ENCODE measurements at places on chromosomes 3 and 15.

- no peak for DNase-seq
Observed at GRCh38 chr3:32249184-32249782, 10.8 kb downstream of the CMTM8 start.

DNA sequence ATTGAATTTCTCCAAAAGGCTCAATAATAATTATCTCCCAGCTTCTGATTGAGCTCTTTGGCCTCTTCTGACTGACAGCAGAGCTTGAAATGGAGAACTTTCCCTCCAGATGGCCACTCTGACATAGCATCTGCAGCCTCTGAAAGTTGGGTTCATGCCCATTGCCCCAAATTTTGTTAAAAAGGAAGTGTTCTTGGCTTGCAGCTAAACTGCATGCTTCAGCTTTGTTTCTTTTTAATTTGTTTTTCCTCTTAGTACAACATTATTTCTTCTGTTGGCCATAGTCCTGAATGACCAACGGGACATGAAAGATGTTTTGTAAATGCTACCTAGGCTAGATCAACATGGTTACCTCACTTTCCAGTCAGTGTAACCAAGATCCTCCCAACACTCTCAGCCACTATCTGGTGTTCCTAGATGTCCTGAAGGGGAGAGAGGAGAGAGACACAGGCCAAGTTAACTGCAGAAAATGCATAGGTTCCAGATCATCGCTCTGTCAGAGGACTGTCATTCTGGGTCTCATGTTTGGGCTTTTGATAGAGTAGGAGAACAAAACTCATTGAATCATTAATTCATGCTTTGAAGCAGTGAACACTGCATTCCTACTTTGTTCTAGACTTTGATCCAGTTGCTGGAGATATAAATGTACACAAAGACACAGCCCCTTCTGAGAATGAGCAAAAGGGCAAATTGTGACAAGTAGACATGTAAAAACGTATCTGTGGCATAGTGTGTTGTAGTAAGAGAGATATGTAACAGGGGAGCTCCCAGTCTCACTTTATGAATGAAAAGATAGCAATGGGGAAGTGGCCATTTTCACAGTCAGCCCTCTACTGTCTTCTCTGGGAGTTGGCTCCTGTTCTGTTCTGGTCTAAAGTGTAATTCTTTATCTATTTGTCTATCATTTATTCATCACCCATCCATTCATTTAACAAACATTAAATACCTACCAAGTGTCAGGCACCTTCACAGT, 156.2 kb downstream of the ZNF621 start:
- DNase-seq, result no peak

DNA sequence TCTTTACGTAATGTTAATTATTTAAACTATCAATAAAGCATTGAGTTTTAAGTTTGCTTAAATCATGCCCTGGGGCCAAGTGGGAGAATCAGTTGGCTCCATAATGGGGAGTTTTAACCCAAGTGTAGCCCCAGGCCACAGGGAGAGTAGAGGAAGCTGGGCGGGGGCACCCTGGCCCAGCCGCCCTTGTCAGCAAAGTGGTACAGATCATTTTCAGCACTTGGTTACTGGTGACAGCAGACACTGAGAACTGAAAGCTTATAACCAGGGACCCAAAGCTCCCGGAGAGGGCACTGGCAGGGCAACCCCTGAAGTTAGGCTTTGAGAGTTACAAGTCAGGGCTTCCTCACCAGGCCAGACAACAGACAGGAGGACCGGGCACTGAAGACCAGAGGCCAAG, 90.6 kb downstream of the SEMA5B start:
- no peak for DNase-seq

DNA sequence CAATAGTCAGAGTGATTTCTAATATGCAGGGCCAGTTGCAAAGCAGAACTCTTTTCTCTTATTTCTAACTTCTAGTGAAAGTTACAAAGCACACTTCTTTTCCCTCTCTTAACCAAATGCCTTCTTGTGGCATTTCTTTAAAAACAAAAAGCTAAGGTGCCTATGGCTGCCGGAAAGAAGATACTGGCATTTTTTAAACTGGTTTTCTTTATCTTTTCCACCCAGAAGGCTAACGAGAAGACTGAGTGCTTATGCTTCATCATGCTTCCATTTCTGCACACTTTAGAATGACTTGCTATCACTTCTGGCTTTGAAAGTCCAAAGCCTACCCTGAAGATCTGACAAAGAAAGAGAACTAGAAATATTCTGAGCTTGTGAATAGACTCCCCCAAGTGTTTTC, 141.3 kb downstream of the P2RY1 start:
- no peak for DNase-seq

DNA sequence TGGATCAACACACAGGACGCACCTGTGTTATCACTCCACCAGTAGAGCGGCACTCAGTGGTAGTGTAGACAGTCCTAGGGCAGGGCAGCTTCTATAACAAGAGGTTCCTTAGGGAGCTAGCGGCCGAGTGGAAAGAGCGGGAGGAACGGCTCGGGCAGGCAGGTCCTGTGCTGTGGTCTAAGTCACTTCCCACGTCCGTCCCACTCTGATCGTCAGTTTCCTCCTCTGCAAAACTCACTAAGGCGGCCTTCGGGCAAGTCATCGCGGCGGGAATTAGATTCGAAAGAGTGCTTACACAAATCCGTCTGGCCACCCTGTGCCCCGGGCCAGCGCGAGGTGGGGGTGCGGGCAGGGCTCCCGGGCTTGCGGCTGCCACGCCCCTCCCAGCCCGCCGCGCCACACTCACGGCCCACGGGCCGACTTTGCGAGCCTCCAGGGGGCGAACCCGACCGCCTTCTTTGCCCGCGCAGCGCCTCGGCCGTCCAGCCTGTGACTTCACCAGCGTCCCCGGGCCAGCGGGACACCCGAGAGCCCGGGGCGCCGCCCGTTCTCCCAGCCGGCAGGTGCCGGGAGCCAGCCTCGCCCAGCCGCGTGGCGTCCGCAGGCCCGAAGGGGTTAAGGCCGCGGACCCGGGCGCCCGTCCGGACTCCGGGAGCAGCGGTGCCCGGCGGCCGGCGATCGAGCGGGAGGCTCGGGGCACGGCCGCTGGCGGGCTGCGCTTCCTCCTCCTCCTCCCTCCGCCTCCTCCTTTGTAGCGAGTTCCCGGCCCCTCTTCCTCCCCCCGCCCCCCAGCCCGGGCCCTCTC, 416 bp upstream of the CORO2B start:
- peak; percentile 72 for DNase-seq

DNA sequence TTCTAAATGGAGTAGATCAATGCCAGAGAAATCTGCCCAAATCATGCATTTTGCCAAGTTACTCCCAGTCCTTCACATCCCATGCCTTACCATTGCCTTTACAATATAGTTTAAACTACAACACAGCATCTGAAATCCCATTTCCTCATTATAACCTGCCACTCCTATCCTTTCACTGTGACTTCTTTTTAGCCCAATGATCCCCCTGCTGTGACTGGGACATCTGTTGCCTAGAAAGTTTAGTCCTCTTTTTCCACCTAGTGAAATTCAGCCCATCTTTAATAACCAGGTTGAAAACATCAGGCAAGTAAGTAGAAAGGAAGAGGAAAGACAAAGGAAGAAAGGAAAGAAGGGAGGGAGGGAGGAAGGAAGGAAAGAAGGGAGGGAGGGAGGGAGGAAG, 627.9 kb upstream of the ZNF385D start:
- DNase-seq, result no peak

DNA sequence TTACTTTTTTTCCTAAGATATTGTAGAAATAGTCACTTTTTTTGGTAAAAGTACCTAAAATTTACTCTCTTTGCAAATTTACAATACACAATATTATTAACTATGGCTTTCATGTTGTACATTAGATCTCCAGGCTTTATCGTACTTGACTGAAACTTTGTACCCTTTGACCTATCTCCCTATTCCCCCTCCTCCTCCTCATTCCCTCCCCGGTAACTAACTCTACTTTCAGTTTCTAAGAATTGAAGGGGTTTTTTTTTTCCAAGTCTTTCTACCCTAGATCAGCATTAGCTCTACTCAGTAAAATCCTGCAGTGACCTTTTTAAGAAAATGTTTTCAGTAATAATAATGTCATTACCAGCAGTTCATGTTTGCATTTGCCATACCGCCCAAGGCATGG, 10.1 kb downstream of the HACL1 start:
- no peak for DNase-seq

- no peak for DNase-seq
Observed at GRCh38 chr3:132038198-132038825, 3.5 kb upstream of the CPNE4 start.

- DNase-seq, result no peak
Observed at GRCh38 chr3:196608693-196609092, 30.8 kb upstream of the NRROS start.

DNA sequence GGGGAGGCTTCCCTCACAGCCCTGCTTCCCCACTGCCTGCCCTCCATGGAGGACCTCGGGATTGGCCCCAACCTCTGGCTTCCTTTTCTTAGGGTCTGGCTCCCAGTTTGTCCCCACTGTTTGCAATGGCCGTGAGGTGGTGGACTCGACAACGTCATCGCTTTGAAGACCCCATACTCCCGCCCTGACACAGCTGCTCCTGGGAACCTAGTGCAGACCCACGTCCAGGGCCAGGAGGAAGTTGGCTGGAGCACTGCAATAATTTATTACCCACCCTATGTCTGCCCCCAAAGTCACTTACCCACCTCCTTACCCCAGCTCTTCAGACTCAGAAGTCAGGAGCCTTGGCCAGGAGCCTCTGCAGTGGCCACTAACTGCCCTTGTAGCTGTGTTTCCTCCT, 11.1 kb downstream of the GRM2 start:
- peak; percentile 51 for DNase-seq

GRCh38 chr3:191528589-191528988, 67.6 kb downstream of the PYDC2 start:
- DNase-seq, result no peak

GRCh38 chr3:147736226-147736625, 327.1 kb downstream of the ZIC1 start:
- no peak for DNase-seq

- peak; percentile 91 for DNase-seq
Observed at GRCh38 chr15:40307421-40308211, at the start of gene PLCB2. PLCB2 (minus strand) TSS chr15:40307935; CDS start chr15:40307672, 263 bp downstream.

- no peak for DNase-seq
Observed at GRCh38 chr15:62469874-62470688, 305.0 kb upstream of the C2CD4B start.

- DNase-seq, result no peak
Observed at GRCh38 chr15:73959801-73960200, 32.3 kb downstream of the STOML1 start.

- no peak for DNase-seq
Observed at GRCh38 chr15:48798319-48798718, 12.6 kb downstream of the CEP152 start.

DNA sequence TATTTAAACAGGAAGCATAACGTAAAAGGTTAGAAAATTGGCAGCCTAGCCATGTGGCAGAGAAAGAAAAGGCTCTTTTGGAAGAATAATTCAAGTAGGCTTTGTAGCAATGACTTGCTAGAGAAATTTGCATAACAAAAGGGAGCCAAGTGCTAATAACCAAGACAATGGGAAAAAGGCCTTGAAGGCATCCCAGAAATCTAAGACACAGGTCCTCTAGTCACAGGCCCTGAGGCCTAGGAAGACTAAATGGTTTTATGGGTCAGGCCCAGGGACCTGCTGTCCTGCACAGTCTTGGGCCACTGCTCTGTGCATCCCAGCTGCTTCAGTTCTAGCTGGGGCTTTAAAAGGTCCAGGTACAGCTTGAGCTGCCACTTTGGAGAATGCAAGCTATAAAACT, 78.5 kb downstream of the FGF7 start:
- no peak for DNase-seq

- DNase-seq, result no peak
Observed at GRCh38 chr3:106640353-106640752, 736.9 kb upstream of the CCDC54 start.

DNA sequence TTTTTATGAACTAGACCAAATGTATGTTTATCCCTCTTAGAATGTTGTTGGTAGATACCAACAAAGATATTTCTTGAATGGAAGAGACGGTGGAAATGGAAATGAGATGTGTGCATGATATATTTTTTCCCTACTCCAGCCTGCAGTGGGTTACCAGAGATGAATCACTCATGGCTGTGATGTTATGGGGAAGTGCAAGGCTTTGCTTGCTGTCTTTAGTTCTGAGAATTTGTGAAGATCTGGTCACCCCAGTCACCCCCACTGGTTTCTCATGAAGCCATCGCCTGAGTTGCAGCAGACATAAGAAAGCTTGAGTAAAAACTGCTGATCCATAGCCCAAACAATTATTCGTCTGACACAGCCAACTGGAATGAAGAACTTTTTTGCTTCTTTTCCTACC, 78.1 kb upstream of the EOMES start:
- DNase-seq, result no peak

DNA sequence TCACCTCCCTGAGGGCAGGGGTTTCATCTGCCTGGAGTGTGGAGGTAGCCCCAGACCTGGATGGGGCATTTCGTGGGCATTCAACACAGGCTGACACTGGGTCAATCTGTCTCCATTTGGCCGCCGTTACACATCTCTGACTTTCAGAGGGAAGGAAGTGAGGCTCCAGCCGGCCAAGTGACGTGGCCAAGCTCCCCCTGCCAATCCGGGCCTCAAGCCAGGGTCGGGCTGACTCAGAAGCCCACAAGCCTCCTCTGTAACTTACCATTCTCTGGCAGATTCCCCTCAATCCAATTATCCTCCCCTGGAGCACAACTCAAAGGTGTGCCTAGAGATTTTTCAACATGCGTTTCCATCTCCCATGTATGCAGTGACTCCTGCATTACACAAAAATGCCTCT, 227.6 kb downstream of the KLF13 start:
- no peak for DNase-seq

- DNase-seq, result no peak
Observed at GRCh38 chr3:143901105-143901504, 52.8 kb upstream of the SLC9A9 start.

- no peak for DNase-seq
Observed at GRCh38 chr3:181052256-181052655, 62.7 kb upstream of the DNAJC19 start.

- no peak for DNase-seq
Observed at GRCh38 chr15:85532689-85533088, 152.3 kb downstream of the AKAP13 start.

- DNase-seq, result no peak
Observed at GRCh38 chr3:183027276-183027675, 46.9 kb upstream of the DCUN1D1 start.

GRCh38 chr3:55427739-55428138, 59.4 kb downstream of the WNT5A start:
- no peak for DNase-seq

- DNase-seq, result no peak
Observed at GRCh38 chr15:40360015-40360414, 2.0 kb downstream of the DISP2 start.

- no peak for DNase-seq
Observed at GRCh38 chr3:119913021-119913420, 131.1 kb downstream of the NR1I2 start.

- no peak for DNase-seq
Observed at GRCh38 chr15:96470681-96471310, 140.3 kb downstream of the NR2F2 start.

GRCh38 chr3:53730576-53730975, 115.6 kb downstream of the CHDH start:
- DNase-seq, result no peak

Measured in activated CD8-positive, alpha-beta memory T cell treated with anti-CD3 and anti-CD28 coated beads for 24 hours (primary cell).